ENCODE measurements at places on chromosomes 6 and 20.

- DNase-seq: no peak
Measured at GRCh38 chr6:139536751-139537617, 162.5 kb upstream of the CITED2 start.

- DNase-seq: no peak
Measured at GRCh38 chr20:32581839-32582658, 3.1 kb downstream of the NOL4L start.

DNA sequence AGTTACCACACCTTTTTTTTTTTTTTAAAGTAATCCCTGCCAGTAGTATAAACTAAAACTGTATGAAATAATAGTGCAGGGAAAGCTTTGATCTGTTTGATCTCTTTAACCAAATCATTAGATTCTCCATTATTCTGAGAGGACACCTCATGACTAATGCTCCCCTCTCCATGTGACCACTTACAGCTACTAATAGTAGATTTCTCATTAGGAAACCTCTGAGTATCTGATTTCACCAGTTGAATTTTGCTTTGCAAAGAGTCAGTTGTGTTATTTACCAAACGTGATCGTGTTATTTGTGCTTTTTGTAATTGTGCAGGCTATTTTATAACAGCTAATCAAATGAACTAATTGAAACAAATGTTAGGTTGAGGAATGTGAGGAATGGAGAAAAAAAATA is 12.5 kb downstream of the CASP8AP2 start:
- DNase-seq: no peak

DNA sequence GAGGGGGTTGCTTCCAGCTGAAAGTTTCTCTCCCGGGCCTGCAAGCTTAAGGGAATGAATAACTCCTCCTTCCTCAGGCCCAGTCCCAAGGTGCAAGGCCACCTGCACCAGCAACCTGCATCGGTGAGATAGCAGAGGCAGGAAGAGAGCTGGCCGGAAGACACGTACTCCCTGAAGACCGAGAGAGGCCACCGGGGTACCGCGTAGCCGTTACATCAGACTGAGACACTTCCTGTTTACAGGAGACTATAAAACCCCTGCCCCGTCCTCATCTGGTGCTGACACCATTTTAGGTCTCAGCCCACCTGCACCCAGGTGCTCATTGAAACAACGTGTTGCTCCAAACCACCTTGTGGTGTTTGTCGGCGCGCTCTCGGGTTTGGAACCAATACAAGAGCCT is 60.5 kb upstream of the PRND start:
- DNase-seq: no peak

Data from thoracic aorta (tissue), 2 donors.